ENCODE measurements at places on chromosomes 11 and 22.
A peak's percentile ranks its signal among the peaks of the same experiment; 100 is the strongest.

DNA sequence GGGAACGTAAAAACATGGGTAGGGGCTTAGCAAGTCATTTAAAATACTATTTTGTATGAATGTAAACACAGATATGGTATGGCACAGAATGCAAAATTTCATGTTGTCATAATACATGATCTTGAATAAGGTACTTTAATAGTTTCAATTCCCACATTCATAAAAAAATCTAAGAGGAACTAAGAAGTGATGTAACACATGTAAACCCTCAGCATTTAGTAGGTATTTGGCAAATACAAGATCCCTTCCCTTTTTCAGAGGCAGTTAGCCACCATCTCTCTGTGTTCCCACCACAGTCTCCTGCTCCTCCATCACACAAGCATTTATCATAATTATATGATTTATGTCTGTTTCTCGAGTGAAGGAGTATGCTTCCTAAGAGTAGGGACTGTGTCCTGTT lies 251.8 kb downstream of the TENM4 start:
- no peak for DNase-seq

- DNase-seq, result peak; percentile 57
These were observed 29.8 kb downstream of the SREBF2 start for GRCh38 chr22:41862530-41863266.

DNA sequence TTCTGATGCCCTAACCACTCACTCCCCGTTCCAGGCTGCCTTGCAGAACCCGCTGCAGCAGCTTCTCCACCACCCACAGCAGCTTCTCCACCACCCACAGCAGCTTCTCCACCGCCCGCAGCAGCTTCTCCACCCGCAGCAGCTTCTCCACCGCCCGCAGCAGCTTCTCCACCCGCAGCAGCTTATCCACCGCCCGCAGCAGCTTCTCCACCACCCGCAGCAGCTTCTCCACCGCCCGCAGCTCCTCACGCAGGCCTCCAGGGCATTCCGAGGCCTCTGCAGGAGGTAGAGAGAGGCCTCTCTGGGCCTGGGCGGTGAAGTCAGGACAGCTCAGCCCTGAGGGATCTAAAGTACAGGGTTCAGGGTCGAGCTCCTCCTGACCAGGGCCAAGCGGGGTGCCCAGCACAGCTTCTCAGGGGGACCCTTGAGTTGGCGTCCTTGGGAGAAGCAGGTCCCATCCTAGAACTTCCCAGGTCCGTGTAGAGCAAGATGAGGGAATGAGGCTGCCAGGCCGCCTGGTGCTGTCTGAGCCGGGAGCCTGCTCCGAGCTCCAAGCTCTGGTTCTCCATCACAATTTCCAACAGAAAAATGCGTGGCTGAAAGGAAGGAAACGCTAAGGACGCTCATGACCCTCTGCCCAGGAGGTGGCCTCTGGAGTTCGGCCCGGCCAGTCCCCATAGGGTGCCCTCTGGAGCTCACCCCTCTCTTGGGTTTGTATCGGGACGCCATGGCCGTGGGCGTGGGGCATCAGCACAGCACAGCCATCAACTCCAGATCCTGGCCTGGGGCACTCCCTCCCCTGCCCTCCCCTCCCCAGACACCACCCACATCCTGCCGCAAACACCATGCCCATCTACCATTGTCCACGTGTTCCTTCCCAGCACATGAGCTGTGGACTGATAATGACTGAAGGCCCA lies 528.6 kb downstream of the BRD1 start:
- DNase-seq, result no peak

GRCh38 chr11:106998116-106998915 lies 20.0 kb downstream of the GUCY1A2 start:
- DNase-seq, result no peak

Data from glutamatergic neuron (in vitro differentiated cells).